ENCODE measurements at places on chromosomes 3 and 15. TPM values are rescaled to one million over a fixed set of nuclear protein-coding genes. Genes with fewer than 3 reads are reported as not detected.

The DPP8 gene
- total RNA-seq = 38.6 TPM

The MESP2 gene
- 0.47 TPM for total RNA-seq

The DLL4 gene
- 9.4 TPM for total RNA-seq

The DPPA2 gene
- 0.19 TPM for total RNA-seq

The TMEM45A gene
- 3.4 TPM for total RNA-seq

The LAMB2 gene
- total RNA-seq = 444 TPM

The DAG1 gene
- total RNA-seq = 122 TPM

- no peak for DNase-seq
These were observed 111.6 kb downstream of the TPRA1 start for GRCh38 chr3:127478922-127479321.

DNA sequence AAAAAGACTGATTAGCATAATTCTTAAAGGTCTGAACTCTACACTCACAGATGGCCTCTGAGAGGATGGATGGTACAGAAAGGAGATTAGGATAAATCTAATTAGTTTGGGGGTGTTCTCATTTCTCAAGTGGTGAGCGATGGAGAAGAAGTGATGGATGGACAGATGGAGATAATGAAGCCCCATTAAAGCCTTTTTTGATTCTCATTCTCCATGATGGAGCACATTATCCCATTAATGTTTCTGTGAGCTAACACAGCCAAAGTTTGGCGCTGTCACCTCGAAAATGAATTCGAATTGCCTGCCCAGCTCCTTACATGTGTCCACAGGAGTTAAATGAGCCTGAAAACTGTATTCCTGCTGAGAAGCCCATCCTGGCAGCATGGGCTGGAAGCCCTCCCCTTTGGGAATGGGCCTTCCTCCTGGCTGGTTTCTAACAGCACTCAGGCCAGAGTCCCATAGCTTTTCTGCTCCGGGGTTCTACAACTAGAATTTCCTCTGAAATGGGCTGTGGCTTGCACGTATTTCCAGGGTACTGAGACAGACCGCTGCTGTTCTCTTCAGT is 726.0 kb upstream of the CFAP20DC start:
- DNase-seq = no peak

- DNase-seq = no peak
These were observed 15.3 kb downstream of the HESX1 start for GRCh38 chr3:57184526-57184925.

DNA sequence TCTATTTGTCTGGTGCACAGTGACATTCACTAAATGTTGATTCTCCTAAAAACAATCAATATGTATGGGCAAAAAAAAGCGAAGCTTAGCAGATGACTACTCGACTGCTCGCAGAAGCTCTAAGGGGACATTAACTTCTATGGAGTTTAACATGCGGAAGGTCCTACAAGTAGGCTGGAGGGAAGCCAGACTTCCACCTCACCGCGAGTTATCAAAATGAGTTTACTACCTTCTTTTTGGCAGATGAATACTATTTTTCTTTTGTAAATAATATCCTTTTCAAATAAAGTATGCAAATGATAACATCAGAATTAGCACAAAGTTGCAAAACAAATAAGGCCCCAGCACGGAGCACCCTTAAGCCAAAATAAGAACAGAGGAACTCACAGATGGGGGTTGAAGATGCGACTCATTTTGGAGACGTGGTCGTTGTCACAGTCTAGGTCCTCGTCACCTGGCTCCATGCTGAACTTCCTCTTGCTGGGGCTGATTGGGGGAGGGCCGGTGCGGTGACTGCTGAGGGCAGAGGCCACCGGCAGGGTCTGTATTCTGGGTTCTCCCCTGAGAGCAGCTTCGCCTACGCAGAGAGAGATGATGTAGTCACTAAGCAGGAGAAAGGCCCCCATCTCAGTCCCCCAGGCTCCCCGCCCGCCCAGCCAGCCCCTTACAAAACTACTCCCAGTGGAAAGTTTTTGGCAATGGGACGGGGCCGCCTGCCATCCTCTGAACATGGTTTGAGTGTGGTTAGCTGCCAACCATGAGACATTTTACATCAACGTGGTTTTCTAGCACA is 42.1 kb downstream of the VGLL4 start:
- DNase-seq = no peak

GRCh38 chr3:58492494-58492905 is 604 bp downstream of the KCTD6 start:
- DNase-seq = no peak

DNA sequence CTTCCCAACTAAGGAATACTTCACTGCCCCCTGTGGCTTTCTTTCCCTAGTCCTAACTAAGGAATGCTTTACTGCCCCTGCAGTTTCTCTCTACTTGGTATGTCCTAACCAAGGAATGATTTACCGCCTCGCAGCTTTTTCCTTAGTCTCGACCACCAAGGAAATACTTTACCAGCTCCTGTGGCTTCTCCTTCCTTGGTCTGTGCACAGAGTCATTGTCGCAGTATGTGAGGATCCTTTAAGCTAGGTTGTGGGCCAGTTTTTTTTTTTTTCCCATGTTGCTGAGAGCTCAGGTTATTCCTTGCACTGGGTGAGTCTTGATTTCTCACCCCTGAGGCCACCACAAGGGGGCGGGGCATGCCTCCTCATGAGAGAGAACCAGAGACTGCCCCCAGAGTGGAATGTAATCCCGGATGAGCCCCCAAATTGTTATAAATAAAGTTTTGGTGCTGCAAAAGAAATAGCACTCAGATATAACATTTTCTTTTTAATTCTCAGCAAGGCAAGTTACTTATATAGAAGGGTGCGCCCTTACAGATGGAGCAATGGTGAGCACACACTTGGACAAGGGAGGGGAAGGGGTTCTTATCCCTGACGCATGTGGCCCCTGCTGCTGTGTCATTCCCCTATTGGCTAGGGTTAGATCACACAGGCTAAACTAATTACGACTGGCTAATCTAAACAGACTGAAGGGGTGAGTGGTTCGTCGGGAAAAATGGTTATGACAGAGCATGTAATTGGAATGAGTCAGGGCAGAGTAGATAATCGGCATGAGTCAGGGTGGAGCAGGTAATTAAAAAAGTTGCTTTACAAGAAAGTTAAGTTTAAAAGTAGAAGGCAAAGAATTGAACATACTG is 27.0 kb downstream of the NDUFB4 start:
- no peak for DNase-seq

DNA sequence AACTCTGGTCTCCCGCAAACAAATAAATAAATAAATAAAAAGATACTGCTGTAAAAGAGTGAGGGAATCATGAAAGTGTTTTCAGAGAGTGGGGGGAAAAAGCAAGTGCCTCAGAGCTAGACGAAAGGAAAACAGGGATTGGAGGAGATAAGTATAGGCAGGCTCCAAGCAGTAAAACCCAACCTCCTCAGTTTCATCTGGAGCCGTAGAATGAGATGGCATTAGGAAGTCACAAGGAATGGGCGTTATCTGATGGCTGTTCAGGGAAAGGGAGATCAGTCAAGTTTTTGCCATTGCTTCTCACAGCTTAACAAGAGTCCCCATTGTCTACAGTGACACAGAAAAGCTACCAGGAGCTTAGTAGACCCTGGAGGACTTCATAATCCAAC is 451.5 kb upstream of the PPP2R3A start:
- no peak for DNase-seq

DNA sequence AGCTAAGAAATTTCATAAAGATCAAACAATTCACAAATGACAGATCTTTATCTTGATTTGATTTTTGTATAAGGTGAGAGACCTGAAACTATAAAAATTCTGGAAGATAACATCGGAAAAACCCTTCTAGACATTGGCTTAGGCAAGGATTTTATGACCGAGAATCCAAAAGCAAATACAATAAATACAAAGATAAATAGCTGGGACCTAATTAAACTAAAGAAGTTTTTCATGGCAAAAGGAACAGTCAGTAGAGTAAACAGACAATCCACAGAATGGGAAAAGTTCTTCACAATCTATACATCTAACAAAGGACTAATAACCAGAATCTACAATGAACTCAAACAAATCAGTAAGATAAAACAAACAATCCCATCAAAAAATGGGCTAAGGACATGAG is 116.9 kb upstream of the BCHE start:
- DNase-seq = no peak

- DNase-seq = no peak
These were observed 53.4 kb upstream of the PRICKLE2 start for GRCh38 chr3:64278625-64279024.

DNA sequence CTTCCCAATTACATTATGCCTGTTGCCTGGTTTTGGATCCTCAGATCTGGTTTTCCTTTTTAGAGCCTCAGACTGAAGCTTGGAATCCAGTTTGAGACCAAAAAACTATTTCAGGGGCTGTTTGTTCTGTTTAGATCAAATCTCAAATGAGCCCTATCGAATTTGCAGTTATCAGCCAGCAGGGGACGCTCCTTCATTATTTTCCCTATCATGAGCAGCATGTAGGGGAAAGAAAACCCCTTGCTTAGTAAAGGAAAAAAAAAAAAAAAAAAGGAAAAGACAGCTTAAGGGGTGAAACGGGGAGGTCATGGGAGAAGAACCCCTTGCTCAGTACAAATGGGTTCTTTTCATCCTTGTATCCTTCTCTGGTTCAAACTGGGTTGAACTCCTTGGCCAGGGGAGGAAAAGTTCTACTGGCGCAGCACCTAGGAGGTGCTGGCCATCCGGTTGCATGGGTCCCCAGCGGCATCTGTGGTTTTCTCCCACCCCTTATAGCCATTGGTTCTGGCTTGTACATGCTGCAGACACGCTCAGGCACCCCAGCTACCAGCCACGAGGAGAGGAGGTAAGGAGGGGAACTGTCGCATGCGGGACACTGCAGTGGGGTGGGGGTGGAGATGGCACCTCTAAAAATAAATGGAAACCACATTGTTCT is 1375.1 kb upstream of the ALCAM start:
- no peak for DNase-seq

GRCh38 chr3:29771602-29772001 is 490.7 kb downstream of the RBMS3 start:
- no peak for DNase-seq

DNA sequence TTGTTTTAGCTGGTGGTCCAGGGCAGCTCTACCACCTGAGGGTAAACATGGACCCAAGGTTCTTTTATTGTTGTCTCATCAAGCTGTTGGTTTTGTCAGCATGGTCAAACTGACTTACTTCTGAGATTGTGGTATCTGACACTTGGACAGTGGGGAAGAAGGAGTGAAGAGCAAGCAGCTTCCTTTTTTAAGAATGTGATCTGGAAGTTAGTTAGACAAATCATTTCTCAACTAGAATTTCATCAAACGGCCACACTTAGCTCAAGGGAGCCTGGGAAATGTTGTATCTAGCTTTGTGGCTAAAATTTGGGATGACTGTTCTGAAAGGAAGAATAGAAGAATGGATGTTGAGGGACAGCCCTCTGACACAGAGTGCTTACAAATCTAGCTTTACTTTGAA is 215.2 kb downstream of the ZNF621 start:
- no peak for DNase-seq

- no peak for DNase-seq
These were observed 14.9 kb downstream of the NME9 start for GRCh38 chr3:138314751-138315150.

GRCh38 chr15:36965570-36966342 is 134.6 kb downstream of the MEIS2 start:
- no peak for DNase-seq

DNA sequence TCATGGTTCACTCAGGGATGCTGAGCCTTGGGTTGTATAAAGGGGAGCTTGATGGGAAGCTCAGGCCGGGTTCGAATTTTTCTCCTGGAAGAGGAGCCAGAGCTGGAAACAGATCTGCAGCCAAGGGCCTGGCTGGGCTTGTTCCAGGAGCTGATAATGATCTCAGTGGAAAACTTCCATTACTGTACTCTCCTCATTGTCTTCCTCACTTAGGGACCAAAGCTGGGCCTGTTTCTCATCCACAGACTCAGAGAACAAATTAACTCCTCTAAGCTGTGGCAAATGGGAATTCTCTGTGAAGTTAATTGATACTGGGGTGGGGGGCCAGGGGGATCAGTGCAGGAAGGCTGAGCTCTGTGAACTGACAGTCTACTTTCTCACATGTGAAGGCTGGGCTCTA is 92.0 kb downstream of the PRICKLE2 start:
- DNase-seq = no peak

DNA sequence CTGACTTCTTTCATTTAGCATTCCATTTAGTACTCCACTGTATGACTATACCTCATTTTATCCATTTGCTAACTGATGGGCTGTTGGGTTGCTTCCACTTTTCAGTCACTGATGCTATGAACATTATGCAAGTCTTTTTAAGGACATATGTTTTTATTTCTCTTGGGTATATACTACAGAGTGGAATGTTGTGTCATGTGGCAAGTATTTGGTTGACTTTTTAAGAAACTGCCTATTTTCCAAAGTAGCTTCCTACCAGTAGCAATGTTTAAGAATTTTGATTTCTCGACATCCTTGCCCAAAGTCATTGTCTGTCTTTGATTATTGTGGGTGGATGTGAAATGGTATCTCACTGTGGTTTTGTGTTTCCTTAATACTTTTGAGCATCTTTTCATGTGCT is 110.1 kb upstream of the TPM1 start:
- DNase-seq = no peak

DNA sequence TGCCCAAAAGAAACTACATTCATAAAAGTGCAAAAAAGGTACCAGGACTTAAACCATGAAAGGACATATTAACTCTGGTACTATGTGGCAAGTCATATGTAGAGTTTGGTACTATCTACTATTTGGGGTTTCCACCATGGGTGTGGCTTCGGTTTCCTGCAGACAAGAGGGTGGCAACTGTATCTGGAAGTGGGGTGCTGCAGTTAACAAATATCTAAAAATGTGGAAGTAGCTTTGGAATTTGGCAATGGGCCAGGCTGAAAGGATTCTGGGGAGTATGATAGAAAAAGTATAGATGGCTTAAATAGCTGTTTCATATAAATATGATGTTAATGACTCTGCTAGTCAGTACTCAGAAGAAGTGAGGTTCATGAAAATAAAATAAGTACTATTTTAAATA is 44.0 kb downstream of the PLSCR2 start:
- no peak for DNase-seq

DNA sequence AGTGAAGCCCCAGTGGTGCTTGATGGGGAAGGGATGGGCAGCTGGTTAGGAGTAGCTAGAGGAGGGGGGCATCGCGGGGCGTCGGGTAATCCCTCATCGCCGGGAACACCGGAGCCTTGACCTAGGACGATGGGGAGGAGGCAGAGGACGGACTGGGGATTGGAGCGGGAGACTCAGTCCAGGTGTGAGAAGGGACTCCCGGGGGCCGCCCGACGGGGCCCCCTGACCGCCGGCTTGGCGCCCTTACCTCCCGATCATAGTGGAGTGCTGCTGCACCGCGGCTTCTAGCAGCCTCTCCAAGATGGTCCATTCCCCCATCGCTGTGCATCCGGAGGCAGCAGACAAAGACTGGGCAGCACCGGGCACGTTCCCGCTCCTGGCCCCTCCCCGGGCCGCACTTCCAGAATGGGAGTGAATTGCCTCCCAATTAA is 612 bp downstream of the GJD2 start:
- no peak for DNase-seq

- DNase-seq = no peak
These were observed 108.3 kb downstream of the SLC49A4 start for GRCh38 chr3:122903171-122903570.

DNA sequence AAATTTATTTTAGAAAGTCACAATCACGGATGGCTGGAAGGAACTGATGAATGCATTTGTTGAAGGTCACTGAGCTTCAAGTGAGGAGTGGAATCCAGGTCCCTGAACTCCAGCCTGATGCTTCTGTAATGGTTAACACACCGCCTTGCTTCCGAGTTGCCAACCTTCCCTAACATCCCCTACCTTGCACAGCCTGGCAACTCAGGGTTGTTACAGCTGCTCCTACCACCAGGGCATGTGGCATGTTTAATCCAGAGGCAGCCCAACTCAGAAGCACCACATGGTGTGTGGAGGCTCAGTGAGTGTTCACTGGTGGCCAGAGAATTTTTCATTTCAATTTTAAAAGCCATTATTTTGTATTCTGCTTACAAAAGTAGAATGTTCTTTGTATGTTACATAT is 4.9 kb downstream of the TM2D3 start:
- no peak for DNase-seq
